Natural killer cell (primary cell): ENCODE measurements at places on chromosomes 4 and X. TPM values are rescaled to one million over a fixed set of nuclear protein-coding genes. Genes with fewer than 3 reads are reported as not detected.

Gene STARD8
- 1.3 TPM for total RNA-seq

Gene F8A2
- not detected for total RNA-seq

DNA sequence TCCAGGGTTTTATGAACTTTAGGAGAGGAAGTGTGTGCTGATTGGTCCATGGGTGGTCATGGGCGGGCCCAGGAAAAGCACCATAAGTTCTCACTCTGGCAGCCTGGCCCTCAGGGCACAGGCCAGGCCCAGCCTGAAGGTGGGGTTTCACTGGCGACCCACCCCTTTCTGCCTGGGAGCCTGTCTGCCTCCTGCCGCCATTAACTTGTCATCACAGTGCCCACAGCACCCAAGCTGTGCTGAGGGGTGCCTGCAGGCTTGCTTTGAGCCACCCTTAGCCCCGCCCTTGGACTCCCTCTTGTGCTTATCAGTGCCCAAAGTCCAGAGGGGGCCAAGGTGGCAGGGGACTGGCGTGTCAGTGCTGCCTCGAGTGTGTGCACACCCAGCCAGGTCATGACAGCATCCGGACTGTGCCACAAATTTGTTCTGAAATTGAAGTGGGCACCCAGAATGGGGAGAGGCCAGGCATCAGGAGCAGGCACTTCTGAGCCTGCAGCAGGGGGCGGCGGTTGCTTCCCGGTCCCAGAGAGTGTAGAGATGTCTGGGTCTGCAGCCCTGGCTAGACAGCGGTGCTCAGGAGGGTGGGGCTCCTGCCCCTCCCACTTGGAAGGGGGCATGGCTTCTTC, 455.6 kb downstream of the TMA16 start:
- no peaks in the 10 kb centered on the region for H3K27me3 ChIP-seq
- no peak overlapping the region for H3K27ac ChIP-seq
- DNase-seq, result no peak
- no peaks in the 10 kb centered on the region for H3K36me3 ChIP-seq
- H3K4me1 ChIP-seq, result no peaks in the 10 kb centered on the region
- no peak overlapping the region for H3K4me3 ChIP-seq

DNA sequence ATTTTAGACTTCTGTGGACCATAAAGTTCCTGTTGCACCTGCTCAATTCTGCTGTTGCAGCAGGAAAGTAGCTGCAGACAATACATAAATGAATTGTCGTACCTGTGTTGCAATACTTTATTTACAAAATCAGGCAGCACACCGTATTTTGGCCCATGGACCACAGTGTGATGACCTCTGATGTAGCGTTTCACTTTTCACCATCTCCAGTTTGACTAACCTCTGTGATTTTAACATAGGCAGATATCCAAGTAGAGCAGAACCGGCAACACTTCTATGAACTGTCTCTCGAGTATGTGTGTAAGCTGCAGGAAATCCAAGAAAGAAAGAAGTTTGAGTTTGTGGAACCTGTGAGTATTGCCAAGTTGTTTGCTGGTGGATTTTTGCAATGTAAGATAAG, 132.7 kb downstream of the ARHGAP10 start:
- H3K4me1 ChIP-seq, result no peaks in the 10 kb centered on the region
- DNase-seq, result no peak
- H3K27me3 ChIP-seq, result no peaks in the 10 kb centered on the region
- no peak overlapping the region for H3K4me3 ChIP-seq
- H3K27ac ChIP-seq, result no peak overlapping the region
- H3K36me3 ChIP-seq, result no peaks in the 10 kb centered on the region

DNA sequence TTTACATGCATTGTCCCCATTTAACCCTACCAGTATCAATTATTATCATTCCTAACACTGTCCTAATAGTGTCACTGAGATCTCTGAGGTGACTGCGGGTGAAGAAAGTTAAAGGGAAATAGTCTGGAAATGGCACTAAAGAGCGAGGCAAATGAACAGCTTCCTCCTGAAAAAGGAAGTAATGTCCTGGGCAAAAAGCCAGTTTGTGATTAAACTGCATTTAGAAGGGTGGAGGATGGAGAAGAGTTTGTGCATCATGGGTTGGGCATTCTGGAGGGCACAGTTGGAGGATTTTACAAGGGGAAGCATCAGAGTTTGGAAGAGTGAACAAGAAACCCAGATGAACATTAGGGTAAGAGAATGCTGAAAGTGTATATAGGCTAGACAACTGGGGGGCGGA, 60.5 kb upstream of the SLC25A4 start:
- H3K27me3 ChIP-seq, result peaks cover 2% of the 10 kb centered on the region
- no peaks in the 10 kb centered on the region for H3K4me1 ChIP-seq
- no peaks in the 10 kb centered on the region for H3K36me3 ChIP-seq
- no peak for DNase-seq
- no peak overlapping the region for H3K27ac ChIP-seq
- no peak overlapping the region for H3K4me3 ChIP-seq
